ENCODE measurements at places on chromosomes 7 and 10.

DNA sequence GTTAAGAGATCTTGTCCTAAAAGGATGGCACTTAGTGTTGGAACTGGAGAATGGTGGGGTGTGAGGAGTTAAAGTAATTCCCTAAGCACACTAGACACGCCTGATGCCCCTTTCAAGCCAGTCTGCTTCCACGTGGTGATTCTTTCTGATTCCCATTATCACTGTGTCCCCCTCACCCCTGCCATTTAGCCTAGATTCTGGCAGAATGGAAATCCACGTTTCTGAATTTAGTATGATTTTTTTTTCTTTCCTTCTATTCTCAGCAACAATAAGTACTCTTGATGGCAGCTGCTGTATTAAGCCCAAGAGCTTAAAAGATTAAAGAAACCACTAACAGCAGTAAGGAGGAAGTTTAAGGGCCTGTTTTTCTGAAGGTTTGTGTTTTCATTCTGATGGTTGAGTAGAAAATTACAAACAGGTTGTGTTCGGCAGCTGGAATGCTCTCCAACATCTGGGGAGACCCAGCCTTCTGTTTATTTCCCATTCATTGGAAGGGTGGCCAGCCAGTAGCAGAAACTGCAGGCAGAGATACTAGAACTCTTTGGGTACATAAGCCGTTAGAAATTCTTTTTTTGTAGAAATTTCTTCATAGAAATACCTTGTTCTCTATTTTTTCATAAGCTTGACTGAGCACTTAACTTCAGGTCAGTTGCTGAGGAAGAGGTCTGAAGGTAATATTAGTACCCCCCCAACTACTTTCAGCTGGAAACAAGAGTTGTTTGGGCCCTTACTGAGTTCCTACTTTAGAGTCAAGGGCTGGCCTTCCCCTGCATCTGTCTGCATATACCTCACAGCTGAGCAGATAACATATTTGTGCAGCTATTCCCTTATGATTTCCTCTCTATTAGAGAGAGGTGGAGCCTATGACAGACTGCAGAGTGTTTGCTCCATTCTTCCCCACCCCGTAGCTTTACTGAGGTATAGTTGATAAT is 355.1 kb downstream of the AUTS2 start:
- no peak for DNase-seq

DNA sequence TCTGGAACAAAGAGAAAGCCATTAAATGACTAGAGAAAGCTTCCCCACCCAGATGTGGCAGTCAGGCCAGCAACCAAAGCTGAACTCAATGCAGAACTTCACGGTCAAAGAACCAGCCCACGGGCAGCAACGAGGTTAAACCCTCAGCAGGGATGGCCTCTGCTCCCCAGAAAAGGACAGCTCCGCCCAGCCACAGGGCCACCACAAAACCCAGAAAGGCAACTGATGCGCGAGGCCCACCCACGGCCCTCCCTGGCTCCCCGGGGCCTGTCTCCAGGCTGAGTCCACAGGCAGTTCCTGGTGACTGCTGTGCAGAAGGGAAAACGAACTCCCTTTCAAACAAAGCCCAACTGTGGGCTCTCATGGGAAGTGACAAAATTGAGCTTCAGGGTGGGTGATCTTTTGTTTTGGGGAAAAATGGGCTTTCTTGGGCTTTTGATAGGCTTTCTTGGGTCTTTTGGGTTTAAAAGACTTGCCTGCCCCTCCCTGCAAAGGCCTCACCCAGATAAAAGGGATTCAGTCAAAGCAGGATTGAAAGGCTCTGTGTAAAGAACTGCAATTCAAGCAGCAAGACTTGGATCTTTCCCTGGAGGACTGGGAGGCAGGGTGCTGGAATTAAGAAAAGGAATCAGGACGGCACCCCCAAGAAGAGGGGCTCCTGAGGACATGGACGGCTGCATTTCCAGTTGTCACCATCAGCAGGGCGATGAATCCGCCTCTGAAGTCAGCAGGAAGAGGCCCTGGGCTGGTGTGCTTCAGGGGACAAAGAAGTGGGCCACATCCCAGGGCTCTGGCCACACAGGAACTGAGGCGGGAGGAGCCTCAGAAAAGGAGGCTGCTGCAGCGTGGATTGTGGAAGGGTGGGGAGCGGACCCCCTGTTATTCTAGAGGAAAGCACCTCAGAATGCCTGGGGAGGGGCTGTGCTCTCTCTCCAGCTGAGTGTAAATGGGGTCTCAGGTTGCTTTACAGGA is 209.9 kb downstream of the USP6NL start:
- no peak for DNase-seq

DNA sequence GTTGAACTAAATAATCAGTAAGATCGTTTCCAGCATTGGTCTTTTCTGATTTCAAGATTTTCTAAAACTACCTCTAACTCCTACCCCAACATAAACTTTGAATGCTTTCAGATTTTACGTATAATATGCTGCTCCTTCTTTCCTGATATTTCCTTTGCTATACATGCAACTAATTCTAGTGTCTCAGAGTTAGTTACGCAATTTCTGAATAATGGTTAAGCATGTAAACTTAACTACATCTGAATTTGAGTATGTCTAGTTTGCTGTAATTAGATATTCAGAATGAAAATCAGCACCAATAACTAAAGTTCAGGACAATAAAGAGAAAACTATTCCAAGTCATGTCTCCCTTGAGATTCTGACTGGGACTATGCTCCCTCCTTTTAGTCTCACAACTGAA is 71.0 kb downstream of the SEMA3C start:
- no peak for DNase-seq

- DNase-seq: no peak
These were observed 139.7 kb upstream of the SH2B2 start for GRCh38 chr7:102147008-102147407.

- no peak for DNase-seq
These were observed 255.3 kb downstream of the FZD1 start for GRCh38 chr7:91519241-91520158.

GRCh38 chr7:107982918-107983389 is 20.0 kb downstream of the LAMB1 start:
- no peak for DNase-seq

GRCh38 chr7:95867309-95867708 is 95.0 kb downstream of the DYNC1I1 start:
- DNase-seq: peak; percentile 1

DNA sequence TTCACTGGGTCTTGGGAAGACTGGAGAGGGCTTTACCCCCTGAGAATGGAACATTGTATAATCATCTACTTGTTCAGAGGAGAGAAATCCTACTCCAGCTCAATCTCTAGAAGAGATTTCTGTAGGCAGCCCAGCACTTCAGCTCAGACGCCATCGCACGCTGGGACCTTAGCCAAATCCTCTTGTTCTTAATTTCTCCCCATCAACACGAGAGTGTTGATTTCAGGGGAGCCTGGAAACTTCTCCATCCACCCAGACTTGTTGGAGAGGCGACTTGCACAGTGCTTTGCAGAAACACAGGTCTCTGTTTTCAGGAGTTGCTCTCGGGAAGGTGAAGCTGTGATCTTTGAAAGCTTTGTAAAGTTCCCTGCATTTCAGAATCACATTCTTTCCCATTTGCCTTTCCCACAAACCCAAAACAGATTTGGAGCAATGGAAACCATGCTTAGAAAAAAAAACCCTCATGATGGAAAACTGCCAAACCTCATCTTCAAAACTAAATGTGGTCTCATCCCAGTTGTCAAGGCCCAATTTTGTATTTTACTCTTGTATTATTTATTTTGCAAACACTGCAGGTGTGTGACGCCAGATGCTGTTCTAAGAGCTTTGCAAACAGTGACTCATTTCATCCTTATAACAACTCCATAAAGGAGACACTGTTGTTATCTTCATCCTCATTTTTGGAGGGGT is 60.9 kb downstream of the CALML3 start:
- no peak for DNase-seq

DNA sequence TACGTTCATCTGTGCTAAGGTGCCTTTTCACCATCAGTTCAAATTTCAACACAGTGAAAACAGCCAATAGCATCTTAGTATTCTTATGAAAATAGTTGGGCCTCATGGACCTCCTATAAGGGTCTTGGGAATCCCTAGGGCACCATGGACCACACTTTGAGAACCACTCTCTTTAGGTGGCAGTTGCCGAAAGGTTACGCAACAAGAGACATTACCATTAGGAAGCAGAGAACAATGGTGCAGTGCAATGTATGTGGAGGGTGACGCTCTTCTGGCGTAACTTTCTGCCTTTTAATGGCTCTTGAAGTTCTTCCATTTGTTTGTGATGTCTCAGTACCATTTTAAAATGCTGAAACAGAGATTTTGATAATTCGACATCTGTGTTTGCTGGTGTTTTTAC is 131.1 kb downstream of the CNNM2 start:
- no peak for DNase-seq

DNA sequence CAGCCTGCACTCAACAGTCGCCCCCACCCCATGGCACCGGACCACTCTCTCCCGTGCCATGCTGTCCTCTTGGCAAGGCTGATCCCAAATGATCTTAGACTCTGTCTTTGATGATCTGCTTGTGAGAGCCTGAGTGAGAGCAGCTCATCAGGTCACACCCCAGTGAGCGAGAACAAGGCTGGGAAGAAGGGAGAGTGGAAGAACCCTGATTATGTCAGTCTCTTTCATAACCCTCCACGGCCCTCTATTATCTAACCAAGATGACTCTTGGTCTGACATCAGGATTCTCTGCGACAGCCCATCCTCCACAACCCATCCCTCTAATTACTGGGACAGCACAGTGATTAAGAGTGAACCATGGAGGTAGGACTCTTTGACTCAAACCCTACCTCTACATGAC is 53.1 kb upstream of the C7orf33 start:
- DNase-seq: no peak

GRCh38 chr7:37694208-37695094 is 10.9 kb downstream of the GPR141 start:
- no peak for DNase-seq

- no peak for DNase-seq
These were observed 66.1 kb upstream of the AQP1 start for GRCh38 chr7:30845426-30846135.

GRCh38 chr7:158120316-158120715 is 467.3 kb downstream of the PTPRN2 start:
- no peak for DNase-seq

GRCh38 chr10:8438603-8439002 is 384.1 kb downstream of the GATA3 start:
- no peak for DNase-seq

GRCh38 chr10:95466436-95466835 is 94.7 kb downstream of the SORBS1 start:
- DNase-seq: no peak

DNA sequence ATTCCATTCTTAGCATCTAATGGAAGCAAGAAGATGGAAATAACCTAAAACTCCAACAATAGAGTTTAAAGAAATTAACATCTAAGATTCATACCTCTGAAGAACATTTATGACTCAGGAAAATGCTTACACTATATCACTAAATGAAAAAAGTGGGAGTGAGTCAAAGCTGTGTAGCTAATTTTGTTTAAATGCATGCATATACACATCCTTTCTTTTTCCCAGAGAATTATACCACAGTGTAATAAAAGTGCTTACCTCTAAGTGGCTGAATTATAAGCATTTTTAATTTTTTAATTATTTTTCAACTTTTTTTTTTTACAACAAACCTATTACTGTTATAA is 44.3 kb downstream of the CCDC71L start:
- DNase-seq: no peak

DNA sequence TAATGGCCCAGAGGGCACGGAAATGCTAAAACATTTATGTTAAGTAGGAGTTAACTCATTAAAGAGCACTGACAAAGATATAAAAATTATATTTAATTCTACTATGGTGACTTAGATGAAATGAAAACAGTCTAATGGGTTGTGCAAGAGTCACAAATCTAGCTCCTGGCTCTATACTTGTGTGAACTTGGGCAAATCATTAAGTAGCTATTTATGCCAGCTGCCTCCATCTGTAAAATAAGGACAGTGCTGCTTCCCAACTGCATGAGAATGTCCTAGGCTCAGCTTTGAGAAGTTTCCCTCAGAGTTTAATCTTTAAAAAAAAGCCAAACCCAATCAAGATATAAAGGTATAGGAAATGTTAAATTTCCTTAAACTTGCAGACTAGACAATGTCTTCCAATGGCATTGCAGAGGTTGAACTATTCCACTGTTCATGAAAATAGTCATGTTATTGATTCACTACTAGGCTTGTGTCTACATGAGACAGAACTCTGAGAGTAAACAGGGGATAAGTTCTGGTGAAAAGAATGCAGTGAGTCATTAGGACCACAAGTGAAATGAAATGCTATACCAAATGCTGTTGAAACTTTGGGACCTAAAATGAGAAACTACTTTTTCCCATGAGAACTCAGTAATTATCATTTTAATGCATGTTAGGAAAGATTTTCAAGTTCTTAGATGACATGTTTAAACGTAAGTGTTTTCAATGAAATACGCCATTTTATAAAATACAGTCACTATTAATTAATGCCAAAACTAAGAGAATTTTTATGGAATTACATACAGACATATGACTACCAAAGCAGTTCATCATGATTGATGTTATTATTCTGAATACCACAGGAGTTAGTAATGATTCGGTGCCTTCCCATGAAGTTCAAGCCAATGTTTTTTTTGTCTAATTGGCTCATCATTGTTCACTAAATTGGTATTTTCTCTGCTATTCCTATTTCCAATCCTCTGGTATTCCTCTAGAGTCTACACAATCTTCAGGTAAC is 84.2 kb downstream of the CDK6 start:
- no peak for DNase-seq

DNA sequence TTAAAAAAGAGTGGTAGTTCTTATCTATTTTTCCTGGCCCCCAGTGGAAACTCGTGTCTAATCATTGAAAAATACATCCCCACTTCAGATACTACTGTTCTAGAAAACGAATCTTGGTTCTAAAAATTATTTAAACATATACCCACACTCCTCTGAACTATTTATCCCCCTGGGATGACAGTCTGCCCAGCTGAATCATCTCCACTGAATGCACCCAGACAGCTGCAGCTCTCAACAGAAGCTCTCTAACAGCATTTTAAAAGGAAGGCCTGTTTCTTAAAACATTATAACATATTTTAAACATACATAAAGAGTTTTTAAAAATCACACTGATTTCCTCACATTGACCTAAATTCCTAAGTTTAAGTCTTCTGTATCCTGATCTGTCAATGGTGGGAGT is 544.6 kb upstream of the PHF14 start:
- no peak for DNase-seq

DNA sequence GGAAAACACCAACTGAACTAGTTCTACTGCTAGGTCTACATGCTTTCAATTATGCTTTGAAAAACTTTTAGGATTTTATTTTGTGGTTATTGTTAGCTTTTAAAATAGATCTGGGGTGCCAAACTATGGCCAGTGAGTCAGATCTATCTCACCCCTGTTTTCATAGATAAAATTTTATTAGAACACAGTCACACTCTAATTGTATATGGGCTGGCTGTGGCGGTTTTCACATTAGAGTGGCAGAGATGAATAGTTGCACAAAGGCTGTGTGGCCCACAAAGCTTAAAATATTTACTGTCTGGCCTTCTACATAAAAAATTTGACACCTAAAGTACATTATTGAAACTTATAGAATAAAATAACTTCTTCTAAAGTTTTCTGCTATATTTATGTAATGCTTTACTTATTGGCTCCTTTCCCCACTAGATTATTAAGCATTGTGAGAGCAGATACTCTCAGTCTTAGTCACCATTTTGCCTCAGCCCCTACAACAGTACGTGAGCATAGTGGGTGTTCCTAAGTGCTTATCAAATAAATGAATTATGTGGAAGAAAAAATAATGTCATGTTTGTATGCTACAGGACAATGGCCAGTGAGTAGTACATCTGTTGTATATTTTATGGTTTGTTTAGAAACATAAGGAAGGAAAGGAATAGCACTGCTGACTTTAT is 5.4 kb upstream of the SUV39H2 start:
- DNase-seq: no peak

Measured in GM12892 (cell line).